Hematopoietic multipotent progenitor cell treated with erythropoietin and hydrocortisone succinate and interleukin-3 and kit ligand, for 15 days (in vitro differentiated cells): ENCODE measurements at places on chromosomes 1 and 21.

- DNase-seq, result no peak
These were observed 119.1 kb upstream of the JUN start for GRCh38 chr1:58902830-58903513.

DNA sequence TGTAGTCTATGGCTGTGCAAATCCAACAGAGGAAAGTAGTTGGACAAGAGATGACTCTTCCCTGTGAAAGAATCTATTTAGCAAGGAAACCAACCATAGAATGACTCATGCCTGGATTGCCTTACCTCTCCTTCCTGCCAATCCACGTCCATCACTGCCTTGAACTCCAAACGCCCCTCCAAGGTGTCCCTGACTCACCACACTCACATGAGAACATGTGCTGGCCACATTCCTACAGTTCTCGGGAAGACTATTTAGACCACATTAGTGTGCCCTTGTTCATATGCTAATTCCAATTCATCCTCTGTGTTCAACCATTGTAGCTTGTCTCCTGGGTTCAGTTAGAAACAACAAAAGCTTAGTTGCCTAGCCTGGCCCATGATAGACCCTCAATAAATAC is 157.3 kb downstream of the SLC30A10 start:
- DNase-seq, result no peak

GRCh38 chr1:33371334-33371733 is 50.4 kb upstream of the A3GALT2 start:
- DNase-seq, result no peak

DNA sequence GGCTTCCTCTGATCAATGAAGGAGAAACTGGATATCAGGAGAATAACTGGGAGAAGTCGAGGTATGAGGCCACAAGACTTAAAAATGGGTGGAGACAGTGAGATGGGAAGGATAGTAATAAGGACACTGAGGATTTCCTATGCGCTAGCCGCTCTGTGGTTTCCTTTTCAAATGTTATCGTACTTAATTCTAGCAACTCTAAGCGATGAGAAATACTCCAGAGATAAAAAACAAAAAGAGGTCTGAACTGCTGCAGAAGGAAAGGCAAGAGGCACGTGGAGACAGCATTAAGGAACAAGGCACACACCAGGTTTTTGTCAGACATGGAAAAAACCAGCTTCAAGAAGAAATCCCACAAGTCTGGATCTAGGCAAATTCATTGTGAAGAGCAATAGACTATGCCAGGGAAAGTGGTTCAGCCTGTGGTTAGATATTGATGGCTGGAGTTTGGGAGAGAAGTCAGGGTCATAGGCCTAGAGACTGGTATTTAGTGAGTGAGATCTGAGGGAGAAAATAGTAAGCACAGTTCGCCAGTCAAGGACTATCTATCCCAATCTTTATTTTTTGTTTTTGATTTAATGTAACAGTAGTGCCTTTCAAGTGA is 5.3 kb downstream of the CLCA2 start:
- no peak for DNase-seq

DNA sequence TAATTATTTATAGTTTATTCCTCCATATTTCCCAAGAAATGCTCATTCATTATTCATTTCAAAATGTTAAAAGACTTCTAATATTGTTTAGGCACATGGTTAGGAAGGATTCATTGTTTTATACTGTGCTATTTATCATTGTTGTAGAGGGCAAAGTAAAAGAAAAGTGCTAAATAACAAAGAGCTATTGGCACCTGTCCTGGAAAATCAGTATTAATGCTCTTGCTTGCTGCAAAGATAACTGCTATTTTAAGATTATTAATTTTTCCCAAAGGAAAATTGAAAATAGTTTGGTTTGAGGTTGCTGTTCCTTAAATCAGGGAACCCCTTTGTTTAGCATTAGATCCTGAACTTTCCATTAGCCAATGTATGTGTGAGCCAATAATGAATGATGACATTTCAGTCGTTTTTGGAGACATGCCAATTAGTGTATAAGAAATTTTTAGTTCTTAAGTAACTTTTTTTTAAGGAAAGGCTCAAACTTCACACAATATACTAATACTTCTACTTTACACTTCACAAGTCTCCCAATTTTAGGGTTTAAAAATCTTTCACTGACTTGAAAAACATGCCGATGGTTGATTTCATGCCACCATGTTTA is 39.9 kb downstream of the EPB41 start:
- DNase-seq, result no peak

DNA sequence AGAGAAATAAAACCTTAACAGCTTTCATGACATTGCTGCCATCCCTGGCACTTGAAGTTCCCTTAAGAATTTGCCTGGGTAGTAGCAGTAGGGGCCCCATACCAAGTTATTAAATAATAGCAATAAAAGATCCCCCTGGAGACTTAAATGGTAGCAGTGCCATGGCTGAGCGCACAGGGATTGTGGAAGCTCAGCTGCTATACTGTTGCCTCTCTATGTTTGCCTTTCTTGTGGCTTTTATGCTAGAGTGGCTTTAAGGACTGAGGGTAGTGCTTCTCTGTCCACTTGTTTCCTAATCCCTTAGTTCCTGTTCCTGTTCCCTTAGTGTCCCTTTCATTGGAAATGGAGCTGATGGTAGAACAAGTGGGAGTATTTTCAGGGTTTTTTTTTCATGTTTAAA is 42.1 kb downstream of the NCF2 start:
- no peak for DNase-seq

- DNase-seq, result no peak
These were observed 14.5 kb downstream of the AUNIP start for GRCh38 chr1:25844536-25845337.

- no peak for DNase-seq
These were observed 58.9 kb downstream of the RHOU start for GRCh38 chr1:228794173-228794572.

- DNase-seq, result peak; percentile 91
These were observed 170.8 kb downstream of the NFIA start for GRCh38 chr1:61253059-61253735.
